ENCODE measurements at places on chromosomes 5 and 9. TPM values are rescaled to one million over a fixed set of nuclear protein-coding genes. Genes with fewer than 3 reads are reported as not detected.

DNA sequence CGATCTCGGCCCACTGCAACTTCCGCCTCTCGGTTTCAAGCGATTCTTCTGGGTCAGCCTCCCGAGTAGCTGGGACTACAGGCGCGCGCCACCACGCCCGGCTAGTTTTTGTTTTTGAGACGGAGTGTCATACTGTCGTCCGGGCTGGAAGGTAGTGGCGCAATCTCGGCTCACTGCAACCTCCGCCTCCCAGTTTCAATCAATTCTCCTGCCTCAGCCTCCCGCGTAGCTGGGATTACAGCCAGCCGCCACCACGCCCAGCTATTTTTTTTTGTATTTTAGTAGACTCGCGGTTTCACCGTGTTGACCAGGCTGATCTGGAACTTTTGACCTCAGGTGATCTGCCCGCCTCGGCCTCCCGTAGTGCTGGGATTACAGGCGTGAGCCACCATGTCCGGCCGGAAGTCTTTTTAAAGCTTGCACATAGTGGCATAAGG is 1.2 kb downstream of the SMC5 start:
- DNase-seq = no peak
- peaks cover 43% of the 10 kb centered on the region for H3K36me3 ChIP-seq
- H3K27me3 ChIP-seq = no peaks in the 10 kb centered on the region

DNA sequence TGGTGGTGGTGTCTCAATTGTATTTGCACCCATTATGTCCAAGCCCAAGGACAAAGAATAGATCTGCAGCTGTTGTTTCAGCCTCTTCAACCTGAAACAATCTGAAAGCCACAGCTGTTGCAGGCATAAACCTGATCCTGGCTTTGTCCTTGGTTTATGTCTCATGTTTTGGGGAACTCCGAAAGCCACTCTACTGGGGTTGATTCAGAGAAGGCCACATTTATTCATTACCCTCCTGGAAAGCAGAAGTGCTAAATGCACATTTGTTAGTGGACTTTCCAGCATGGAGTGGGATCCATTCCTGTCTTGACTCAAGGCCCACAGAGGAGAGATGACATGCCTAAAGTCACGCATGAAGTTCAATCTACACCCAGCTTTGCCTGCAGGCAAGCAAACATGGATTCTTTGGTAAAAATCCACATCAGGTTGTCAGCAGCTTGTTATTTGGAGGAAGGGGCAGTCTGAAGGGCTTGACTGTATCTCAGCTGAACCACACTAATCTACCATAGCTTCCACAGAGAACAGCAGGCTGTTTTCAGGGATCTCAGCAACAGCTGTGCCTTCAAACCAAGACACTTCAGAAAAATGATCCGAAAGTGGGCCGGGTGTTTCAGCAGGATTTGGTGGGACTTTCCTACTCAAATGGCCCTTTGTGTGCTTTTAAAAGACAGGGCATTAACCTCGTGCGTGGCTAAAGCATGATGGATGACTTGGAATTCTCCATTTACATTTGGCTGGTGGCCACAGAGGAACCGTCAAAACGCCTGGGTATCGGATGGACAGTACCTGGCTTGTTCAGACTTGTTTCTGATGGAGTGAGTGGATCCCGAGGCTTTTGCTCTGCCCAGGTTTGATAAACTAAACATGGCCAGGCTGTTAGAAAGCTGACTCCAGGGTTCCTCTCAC is 36.2 kb upstream of the ADAM19 start:
- DNase-seq = no peak
- H3K4me1 ChIP-seq = peaks cover 41% of the 10 kb centered on the region
- no peak overlapping the region for H3K4me3 ChIP-seq
- peaks cover 1% of the 10 kb centered on the region for H3K36me3 ChIP-seq
- H3K27me3 ChIP-seq = peaks cover 1% of the 10 kb centered on the region

Gene SETD9
- total RNA-seq = 8.1 TPM

Gene FAM221B
- not detected for total RNA-seq

DNA sequence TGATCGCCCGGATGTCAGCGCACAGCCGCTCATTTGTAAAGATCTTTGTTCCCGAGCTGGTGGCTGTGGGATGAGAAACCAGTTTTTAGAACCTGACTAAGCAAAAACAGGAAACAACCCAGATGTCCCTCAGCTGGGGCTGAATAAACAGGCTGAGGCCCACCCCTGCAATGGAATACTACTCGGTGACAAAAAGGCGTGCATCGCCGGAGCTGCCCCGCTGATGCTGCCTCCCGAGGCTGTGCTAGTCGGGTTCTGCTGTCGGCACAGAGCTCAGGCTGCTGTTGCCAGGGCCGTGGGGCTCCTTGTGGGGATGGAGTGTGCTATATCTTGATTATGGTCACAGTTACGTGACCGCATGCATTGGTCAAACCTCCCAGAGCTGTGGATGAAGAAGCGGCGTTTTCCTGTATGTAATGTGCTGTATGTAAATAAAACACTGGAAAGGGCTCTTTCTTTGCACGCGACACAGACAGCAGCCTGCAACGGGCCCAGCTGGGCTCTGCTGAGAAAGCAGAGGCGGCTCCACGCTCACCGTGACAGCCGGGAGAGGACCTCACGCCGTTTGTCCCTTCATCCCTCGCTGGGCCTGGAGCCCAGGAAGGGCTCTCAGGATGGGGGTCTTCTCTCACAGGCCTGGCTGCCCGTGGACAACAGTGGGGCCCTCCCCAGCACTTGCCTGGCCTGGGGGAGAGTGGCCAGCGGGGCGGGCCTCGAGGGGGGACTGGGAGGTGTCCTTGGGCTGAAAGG is 51.5 kb upstream of the RNU6ATAC start:
- no peaks in the 10 kb centered on the region for H3K36me3 ChIP-seq
- DNase-seq = no peak
- H3K27me3 ChIP-seq = no peaks in the 10 kb centered on the region
